Stimulated activated CD4-positive, alpha-beta T cell treated with anti-CD3 and anti-CD28 coated beads, Interleukin-12 subunit alpha, Interleukin-12 subunit beta, amount 100 ng/mL, for 48 hours (primary cell): ENCODE measurements at places on chromosomes 6 and 20.
A peak's percentile ranks its signal among the peaks of the same experiment; 100 is the strongest.

- no peak for DNase-seq
Observed at GRCh38 chr6:158347335-158347734, 35.1 kb downstream of the TULP4 start.

DNA sequence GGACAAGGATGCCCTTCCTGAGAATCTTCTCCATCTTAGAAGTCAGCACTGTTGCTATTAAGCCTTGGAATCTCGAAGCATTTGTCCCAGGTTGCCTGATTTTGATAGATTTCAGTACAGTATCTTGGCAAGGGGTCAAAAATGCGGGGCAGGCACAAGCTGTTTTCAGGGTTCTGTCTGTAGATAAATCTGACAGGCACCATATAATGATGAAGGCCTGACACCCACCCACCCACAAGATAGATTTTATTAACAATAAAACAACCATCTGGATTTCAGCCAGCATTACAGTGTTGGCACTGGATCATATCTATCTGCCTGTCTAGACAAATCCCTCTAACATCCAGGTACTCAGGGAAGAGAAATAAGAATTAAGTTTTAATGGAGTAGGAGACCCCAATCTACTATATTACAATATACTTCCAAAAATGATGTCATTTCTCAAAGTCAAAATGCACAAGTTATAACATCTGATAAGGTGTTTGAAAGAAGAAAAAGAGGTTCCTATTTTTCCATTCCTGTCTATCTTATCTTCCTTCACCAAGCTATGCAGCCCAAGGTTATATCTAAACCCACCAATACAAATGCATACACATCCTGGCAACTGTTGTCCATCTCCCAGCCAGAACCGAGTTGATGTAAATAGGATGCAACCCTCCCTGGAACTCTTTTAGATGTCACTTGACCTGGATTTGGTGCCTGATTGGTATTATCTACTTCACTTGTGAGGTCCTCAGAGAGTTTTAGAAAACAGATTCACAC lies 10.7 kb downstream of the NEDD9 start:
- DNase-seq = no peak

DNA sequence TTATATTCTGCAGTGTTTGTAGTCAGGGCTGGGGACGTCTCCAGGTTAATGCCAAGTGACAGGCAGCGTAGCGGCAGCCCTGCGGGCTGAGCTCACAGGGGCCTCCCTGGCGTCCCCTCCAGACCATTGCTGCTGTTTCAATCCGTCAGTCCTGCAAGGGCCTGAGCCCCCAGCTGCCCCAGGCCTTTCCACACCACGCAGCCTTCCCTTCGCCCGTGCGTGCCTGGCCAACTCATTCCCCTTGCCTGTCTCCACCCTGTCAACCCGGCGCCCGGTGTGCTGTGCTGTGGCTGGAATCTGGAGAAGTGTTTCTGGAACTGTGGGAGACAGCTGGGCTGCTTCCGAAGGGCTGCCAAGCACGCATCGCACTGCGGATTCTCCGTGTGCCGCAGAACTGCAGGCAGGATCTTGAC lies 11.9 kb downstream of the BHLHE23 start:
- no peak for DNase-seq

- no peak for DNase-seq
Observed at GRCh38 chr6:169905041-169905807, 153.8 kb downstream of the ERMARD start.

DNA sequence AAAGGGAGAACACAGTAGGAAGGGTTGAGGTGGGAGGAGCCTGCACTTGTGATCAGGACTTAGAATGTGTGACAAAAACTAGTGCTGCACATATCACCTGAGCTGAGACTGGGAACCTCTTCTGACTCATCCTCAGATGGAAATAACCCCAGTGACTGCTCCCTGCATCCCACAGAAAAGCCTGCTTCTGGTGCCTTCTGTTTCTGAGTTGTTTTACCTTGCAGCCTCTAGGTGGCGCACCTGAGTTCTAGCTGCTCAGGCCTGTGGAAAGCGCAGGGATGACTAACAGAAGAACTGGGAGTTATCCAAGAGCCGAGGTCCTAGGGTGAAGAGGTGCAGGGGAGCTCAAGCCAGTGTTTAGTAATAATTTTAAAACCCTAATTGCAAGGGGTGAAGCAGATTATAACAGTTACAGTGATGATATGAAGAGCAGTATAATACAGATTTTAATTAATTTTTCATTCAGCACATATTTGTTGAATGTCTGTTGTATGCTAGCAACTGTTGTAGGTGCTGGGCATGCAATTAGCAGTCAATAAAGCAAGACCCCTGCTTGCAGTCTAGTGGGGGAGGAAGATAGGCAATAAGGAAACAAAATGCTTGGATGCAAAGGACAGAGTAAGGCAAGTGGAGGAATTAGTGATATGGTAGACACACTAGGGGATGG lies 302.5 kb downstream of the DHX35 start:
- DNase-seq = peak; percentile 33
